Fibroblast of lung (primary cell): ENCODE measurements at places on chromosomes 6 and 20.

DNA sequence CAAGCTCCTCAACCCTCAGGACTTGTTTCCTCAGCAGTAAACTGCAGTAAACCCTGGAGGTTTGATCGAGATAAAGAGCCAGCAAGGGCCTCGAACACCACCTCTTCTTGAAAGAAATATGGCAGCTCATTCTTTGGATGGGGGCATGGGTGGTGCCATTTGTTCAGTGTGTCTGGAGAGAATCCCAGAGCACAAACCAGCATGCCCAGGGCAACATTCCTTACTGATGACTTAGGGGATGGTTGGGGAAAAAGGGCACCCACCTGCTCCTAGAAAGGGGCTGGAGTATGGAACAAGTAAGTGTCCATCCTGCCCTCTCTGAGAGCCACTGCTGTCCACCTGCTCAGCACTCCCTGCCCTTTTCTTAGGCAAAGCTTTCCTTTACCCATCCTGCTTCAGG is 31.3 kb upstream of the ZFAND3 start:
- no peaks in the 10 kb centered on the region for H3K36me3 ChIP-seq
- no peaks in the 10 kb centered on the region for H3K27me3 ChIP-seq
- H3K4me3 ChIP-seq: no peak overlapping the region
- H3K27ac ChIP-seq: no peak overlapping the region

DNA sequence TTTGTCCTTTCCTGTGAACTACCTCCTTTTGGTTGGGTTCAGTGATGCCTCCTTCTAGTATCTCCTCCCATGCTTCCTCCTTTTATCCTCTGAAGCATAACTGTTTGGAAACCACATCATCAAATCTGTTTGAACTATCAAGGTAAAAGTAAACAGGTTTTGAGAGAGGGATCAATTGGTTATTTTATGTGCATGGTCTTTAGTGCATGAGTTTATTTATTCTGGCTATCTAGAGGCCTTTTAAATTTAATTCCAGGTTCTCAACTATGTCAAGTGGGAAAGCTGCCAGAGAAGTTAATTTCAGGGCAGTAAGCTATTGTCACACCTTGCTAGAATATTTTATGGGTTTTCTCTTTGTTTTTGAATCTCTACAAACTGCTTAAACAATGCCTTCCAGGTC is 54.1 kb downstream of the WASF1 start:
- no peaks in the 10 kb centered on the region for H3K27me3 ChIP-seq
- H3K4me3 ChIP-seq: no peak overlapping the region
- H3K27ac ChIP-seq: no peak overlapping the region
- no peak for DNase-seq

- H3K36me3 ChIP-seq: no peaks in the 10 kb centered on the region
- no peaks in the 10 kb centered on the region for H3K4me1 ChIP-seq
- H3K27me3 ChIP-seq: no peaks in the 10 kb centered on the region
- no peak for DNase-seq
- H3K4me3 ChIP-seq: no peak overlapping the region
These were observed 259.3 kb downstream of the BMP7 start for GRCh38 chr20:57007171-57007540.

GRCh38 chr6:56794421-56794820 is 151.7 kb upstream of the DST start:
- H3K4me3 ChIP-seq: no peak overlapping the region
- peaks cover 9% of the 10 kb centered on the region for H3K4me1 ChIP-seq
- peak; percentile 24 for DNase-seq
- no peaks in the 10 kb centered on the region for H3K27me3 ChIP-seq
- H3K27ac ChIP-seq: no peak overlapping the region

DNA sequence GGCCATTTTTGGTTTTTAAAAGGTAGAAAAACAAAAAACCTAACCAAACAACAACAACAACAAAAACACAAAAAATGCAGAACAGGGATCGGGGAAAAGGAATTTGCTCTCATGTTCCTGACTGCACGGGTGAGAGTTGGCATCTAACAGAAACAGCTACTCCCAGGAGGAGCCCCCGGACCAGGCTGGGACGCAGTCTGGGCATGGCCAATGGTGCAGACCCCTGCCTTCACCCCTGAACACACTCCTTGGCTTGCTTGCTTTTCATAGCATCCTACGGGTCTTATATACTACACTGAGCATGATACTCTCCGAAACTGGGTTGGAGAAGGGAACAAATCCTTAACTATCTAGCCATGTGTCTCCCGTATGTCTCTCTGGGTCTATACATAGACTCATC is 587 bp upstream of the MAS1 start:
- H3K27me3 ChIP-seq: peaks cover 35% of the 10 kb centered on the region
- no peak overlapping the region for H3K27ac ChIP-seq
- no peak for DNase-seq

DNA sequence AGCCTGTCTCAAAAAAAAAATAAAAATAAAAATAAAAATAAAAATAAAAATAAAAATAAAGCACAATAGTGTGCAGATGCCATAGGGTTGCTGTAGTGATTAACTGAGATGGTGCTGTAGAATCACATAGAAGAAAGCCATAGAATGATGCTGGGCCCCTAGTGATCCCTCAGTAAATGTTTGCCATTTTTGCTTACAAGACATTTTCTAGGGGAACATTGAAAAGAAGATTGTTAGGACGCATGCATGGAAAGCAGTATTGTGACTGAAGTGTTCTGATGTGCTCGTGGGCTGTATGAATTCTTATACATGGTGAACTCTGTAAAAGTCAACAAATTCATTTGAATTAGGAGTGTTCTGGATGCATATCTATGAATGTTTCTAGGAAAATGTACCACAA is 22.0 kb upstream of the SAMD3 start:
- no peaks in the 10 kb centered on the region for H3K27me3 ChIP-seq
- H3K4me1 ChIP-seq: no peaks in the 10 kb centered on the region
- no peak overlapping the region for H3K27ac ChIP-seq
- DNase-seq: no peak
- no peaks in the 10 kb centered on the region for H3K36me3 ChIP-seq

GRCh38 chr6:126625019-126625418 is 285.1 kb downstream of the CENPW start:
- no peak overlapping the region for H3K4me3 ChIP-seq
- no peaks in the 10 kb centered on the region for H3K27me3 ChIP-seq
- no peaks in the 10 kb centered on the region for H3K4me1 ChIP-seq
- no peaks in the 10 kb centered on the region for H3K36me3 ChIP-seq

- H3K27ac ChIP-seq: no peak overlapping the region
- H3K27me3 ChIP-seq: peaks cover 2% of the 10 kb centered on the region
- no peaks in the 10 kb centered on the region for H3K36me3 ChIP-seq
- H3K4me1 ChIP-seq: no peaks in the 10 kb centered on the region
These were observed 178.0 kb upstream of the SASH1 start for GRCh38 chr6:148164645-148165044.

DNA sequence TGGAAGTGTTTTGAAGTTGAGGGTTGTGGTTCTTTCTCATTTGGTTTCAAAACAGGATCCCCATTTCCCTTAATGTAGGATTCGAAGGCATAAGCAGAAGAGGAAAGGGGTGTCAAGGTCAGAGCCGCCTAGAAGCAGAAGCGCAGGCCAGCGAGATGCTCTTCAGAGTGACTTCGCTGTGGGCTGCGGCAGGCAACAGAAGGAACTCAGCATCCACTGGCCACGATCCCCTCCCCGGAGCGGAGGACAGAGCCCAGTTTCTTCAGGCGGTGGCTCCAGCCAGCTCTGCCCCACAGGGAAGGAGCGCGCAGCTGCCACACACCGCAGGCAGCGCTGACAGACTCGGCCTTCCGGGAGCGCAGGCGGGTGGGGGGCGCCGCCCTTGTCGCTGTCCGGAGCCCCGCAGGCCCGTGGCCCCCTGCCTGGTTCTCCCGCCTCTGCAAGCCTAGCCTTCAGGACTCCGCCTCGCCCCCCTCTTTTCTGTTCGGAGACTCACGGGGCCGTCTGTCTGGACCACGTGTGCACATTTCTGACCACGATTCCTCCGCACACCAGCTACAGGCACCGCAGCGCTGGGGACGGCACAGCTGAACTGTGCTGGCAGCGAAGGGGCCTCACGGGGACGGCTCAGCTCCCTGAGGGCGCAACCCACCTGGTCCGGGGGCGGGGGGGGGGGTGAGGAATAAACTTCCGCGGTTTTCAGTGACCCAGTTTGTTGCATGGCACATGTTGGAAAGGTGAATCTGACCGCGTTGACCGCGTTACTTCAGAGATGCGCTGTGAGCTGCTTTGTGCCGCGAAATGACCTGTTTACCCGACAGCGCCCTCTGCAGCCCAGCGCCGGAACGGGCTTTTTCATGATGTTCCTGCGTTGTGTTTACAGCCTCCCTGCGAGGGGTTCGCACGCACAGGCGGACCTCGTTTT is 26.1 kb downstream of the TTLL2 start:
- H3K27ac ChIP-seq: no peak overlapping the region
- no peaks in the 10 kb centered on the region for H3K4me1 ChIP-seq
- H3K27me3 ChIP-seq: no peaks in the 10 kb centered on the region

GRCh38 chr20:9503526-9504245 is 10.7 kb upstream of the LAMP5 start:
- peak; percentile 63 for DNase-seq
- H3K27ac ChIP-seq: no peak overlapping the region
- no peaks in the 10 kb centered on the region for H3K4me1 ChIP-seq
- H3K36me3 ChIP-seq: no peaks in the 10 kb centered on the region
- H3K27me3 ChIP-seq: peaks cover 20% of the 10 kb centered on the region
- H3K4me3 ChIP-seq: no peak overlapping the region

GRCh38 chr6:6577735-6578134 is 10.8 kb upstream of the LY86 start:
- no peak for DNase-seq
- H3K4me1 ChIP-seq: no peaks in the 10 kb centered on the region
- H3K27ac ChIP-seq: no peak overlapping the region
- no peaks in the 10 kb centered on the region for H3K27me3 ChIP-seq
- H3K4me3 ChIP-seq: no peak overlapping the region
- no peaks in the 10 kb centered on the region for H3K36me3 ChIP-seq

DNA sequence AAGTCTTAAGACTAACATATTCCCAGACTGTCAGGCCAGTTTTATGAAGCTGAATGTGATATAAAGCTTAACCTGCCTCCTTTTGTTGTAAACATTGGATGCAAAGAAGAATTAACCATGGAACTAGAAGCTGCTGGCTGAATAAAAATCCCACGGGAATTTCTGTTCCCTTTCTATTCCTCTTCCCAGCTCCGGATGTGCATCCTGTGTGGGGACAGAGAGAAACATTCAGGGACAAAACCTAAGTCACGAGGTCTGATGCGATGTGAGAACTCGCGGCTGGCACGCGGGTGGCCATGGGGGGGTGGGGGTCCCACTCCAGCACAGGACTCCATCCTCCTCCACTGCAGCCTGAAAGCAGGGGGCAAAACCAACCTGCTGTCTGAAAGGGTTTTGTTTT is 32.2 kb downstream of the RAMACL start:
- no peaks in the 10 kb centered on the region for H3K36me3 ChIP-seq
- no peaks in the 10 kb centered on the region for H3K27me3 ChIP-seq
- DNase-seq: no peak
- H3K27ac ChIP-seq: peak overlapping the region; percentile 79

DNA sequence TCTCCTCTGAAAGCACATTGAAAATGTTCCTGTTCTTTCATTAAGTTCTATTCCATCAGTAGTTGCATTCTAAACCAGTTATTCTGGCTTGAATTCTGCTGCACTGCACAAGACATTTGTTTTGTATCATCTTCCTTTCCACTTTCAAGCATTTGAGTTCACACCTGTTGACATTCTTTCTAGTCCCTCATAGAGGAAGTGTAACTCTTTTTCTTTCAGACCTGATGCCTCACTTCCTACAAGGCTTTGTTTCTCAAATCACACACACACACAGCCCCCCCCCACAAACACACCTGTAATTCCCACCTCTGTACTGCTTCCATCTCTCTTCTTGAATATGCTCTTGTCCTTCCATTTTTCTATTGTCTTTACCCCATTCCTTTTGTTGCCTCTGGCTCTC is 50.9 kb downstream of the CCN2 start:
- no peak overlapping the region for H3K27ac ChIP-seq
- H3K4me1 ChIP-seq: no peaks in the 10 kb centered on the region

- H3K4me1 ChIP-seq: peaks cover 6% of the 10 kb centered on the region
- DNase-seq: no peak
- no peaks in the 10 kb centered on the region for H3K36me3 ChIP-seq
- no peak overlapping the region for H3K27ac ChIP-seq
- no peak overlapping the region for H3K4me3 ChIP-seq
- no peaks in the 10 kb centered on the region for H3K27me3 ChIP-seq
These were observed 127.4 kb downstream of the GJA10 start for GRCh38 chr6:90021711-90022110.

DNA sequence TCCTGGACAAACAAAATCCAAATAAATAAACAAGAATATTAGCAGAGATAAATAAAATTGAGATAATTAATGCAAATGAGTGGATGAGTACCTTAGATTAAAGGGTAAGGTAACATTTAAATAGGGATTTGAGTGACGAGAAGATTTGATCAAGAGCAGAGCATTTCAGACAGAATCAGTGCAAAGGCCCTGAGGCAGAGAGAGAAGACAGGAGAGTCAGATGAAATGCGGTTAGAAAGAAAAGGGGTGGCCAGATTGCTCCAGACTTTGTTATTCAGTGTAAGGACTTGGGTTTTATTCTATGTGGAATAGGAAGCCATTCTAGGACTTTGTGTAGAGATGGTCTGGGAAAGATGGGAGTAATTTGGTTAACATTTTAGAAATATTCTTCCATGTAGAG is 10.0 kb downstream of the RNF182 start:
- no peak overlapping the region for H3K4me3 ChIP-seq
- H3K27me3 ChIP-seq: no peaks in the 10 kb centered on the region
- H3K27ac ChIP-seq: no peak overlapping the region
- no peak for DNase-seq
- H3K4me1 ChIP-seq: no peaks in the 10 kb centered on the region

DNA sequence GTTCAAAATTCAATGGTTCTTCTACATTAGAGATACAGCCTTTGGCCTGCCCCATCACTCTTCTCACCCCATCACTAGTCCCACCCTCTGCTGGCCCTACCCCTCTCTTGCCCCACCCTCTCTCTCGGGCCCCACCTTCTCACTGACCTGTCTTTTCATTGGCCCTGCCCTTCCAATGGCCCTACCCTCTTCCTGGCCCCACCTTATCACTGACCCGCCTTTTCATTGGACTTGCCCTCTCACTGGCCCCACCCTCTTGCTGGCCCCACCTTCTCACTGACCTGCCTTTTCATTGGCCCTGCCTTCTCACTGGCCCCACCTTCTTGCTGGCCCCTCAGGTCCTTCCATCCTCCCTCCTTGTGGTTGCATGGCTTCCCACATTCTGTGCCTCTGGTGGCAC is 107.2 kb upstream of the PLEKHG1 start:
- no peaks in the 10 kb centered on the region for H3K36me3 ChIP-seq
- H3K27ac ChIP-seq: no peak overlapping the region
- DNase-seq: no peak
- H3K27me3 ChIP-seq: no peaks in the 10 kb centered on the region

DNA sequence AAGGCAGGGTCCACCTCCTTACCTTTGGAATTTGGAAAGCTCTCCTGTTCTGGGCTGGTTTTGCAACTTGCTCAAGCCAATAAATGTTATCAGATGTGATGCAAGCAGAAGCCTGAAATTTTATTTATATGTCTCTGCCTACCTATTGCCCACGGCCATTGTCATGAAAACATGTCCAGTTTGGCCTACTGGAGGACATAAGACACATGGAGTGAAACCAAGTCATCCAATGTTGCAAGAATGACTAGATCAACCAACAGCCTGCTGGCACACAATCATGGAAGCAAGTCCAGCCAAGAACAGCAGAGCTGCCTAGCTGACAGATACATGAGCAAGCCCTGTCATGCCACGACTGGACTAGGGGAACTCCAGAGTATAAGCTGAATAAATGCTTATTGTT is 56.7 kb upstream of the IRAK1BP1 start:
- H3K4me1 ChIP-seq: no peaks in the 10 kb centered on the region
- no peaks in the 10 kb centered on the region for H3K27me3 ChIP-seq
- peak; percentile 40 for DNase-seq
- no peak overlapping the region for H3K27ac ChIP-seq
- no peaks in the 10 kb centered on the region for H3K36me3 ChIP-seq
